ENCODE measurements at places on chromosomes 16 and 17. TPM values are rescaled to one million over a fixed set of nuclear protein-coding genes. Genes with fewer than 3 reads are reported as not detected.

- no peak for DNase-seq
Measured at GRCh38 chr17:61452301-61453290, at the start of gene TBX4. TBX4 (plus strand) TSS chr17:61452422; CDS start chr17:61456491, 4,069 bp downstream.

- peak; percentile 65 for DNase-seq
Measured at GRCh38 chr16:49640581-49640980, 215.3 kb downstream of the ZNF423 start.

DNA sequence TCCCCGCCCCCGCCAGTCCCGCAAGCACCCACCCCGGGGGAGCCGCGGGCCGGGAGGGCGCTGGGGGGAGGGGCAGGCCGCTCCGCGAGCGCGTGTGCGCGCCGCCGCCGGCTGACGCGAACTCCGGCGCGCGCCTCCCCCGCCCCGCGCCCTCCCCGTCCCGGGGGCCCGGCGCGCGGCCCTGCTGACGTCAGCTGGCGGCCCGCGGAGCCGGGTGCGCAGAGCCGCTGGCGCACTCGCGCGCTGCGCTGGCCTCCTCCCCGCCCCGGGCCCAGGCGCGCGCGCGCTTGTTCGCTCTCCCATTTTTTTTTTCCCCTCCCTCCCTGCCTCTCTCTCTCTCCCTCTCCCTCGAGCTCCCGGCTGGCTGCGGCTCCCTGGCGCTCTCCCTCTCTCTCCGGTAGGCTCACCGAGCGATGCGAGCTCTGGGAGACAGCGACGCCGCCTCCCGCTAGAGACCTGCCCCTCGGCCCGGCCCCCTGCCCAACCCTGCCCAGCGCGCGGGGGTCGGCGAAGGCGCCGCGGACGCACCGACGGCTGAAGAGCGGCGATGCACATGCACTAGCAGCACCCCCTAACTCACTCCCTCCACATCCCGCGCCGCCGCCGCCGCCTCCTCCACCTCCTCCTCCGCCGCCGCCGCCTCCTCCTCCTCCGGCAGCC is at the start of gene GNAO1:
TSS of gene GNAO1 (plus strand) at position 334 of the 660 bp plus-strand sequence. CDS start 747 bp downstream, outside the sequence.
- DNase-seq = peak; percentile 89

DNA sequence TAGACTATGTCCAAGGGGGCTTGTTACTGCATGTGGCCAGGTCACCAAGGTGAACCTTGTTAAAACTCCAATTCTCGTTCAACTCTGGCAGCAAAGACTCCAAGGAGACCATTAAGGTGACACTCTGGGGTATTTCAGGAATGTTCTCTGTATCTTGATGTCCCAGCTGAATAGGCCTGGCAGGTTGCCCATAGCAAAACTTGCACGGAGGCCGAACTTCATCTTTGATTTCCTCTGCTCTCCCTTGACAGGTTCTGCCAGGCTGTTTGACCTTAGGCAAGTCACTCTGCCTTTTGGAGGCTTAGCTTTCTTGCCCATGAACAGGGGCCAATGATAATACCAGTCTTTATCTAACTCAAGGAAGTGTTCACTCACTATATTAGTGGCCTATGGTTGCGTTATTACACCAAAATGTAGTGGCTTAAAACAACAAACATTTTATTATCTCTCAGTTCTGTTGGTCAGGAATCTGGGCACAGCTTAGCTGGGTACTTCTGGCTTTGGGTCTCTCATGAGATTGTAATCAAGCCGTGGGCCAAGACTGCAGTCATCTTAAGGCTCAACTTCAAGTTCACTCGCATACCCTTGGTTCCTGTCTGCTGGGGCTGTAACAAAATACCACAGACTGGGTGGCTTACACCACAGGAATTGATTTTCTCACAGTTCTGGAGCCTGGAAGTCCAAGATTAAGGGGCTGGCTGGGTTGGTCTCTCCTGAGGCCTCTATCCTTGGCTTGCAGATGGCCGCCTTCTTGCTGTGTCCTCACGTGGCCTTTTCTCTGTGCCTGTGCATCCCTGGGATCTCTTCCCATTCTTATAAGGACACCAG is 168.5 kb downstream of the UTP18 start:
- DNase-seq = no peak

GRCh38 chr16:59601452-59601851 is 867.3 kb upstream of the GOT2 start:
- DNase-seq = no peak

DNA sequence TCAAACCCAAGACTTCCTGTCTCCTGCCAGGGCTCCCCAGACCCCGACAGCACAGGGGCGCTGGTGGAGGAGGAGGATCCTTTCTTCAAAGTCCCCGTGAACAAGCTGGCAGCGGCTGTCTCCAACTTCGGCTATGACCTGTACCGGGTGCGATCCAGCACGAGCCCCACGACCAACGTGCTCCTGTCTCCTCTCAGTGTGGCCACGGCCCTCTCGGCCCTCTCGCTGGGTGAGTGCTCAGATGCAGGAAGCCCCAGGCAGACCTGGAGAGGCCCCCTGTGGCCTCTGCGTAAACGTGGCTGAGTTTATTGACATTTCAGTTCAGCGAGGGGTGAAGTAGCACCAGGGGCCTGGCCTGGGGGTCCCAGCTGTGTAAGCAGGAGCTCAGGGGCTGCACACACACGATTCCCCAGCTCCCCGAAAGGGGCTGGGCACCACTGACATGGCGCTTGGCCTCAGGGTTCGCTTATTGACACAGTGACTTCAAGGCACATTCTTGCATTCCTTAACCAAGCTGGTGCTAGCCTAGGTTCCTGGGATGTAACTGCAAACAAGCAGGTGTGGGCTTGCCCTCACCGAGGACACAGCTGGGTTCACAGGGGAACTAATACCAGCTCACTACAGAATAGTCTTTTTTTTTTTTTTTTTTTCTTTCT is 8.1 kb downstream of the SERPINF1 start:
- peak; percentile 80 for DNase-seq

DNA sequence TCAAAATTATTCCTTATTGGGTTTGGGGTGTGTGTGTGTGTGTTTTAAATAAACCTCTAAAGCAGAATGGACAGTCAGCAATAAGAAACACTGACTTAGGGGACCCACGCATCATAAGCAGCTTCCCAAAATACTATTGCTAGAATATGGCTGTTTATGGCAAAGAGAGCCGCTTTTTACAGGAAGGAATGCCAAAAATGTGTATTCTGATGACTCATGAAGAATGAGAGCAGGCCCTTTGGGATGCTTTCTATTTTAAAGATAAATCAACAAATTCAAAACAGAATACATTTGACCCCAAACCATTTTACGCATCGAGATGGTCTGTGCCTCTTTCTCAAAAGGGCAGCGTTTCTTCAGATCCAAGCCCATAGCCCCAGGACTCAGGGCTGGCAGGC is 37.5 kb downstream of the ARHGAP17 start:
- DNase-seq = peak; percentile 44

- DNase-seq = no peak
Measured at GRCh38 chr17:42010898-42011516, 6.2 kb downstream of the DNAJC7 start.

Gene EVPLL
- polyA plus RNA-seq = 0.82 TPM

Gene PERCC1
- polyA plus RNA-seq = not detected

Measured in kidney (tissue), 22 donors.